Activated CD4-positive, alpha-beta T cell treated with anti-CD3 and anti-CD28 coated beads, Interleukin-2, amount 50 U/mL, for 4 hours (primary cell): ENCODE measurements at places on chromosomes 3 and 15.
A peak's percentile ranks its signal among the peaks of the same experiment; 100 is the strongest.

DNA sequence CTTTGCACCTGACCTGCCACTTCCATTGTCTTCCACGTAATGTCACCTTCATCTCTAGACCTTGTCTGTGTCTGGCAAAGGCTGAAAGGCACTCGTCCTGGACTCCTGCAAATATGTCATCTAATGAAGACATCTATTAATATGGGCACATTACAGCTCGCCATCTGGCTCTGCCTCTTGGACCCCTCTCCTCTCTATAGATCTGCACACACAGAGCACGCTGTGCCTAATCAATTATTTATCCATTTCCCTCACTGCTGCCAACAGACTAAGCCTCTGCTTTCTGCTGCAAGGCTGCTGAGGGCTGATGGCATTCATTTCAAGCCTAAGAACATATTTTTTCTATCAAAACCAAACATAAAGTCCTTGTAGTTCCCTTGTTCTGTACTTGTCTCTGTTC, 573.0 kb downstream of the TUSC7 start:
- DNase-seq: no peak

- no peak for DNase-seq
These were observed 16.3 kb upstream of the MB21D2 start for GRCh38 chr3:192933779-192934460.

DNA sequence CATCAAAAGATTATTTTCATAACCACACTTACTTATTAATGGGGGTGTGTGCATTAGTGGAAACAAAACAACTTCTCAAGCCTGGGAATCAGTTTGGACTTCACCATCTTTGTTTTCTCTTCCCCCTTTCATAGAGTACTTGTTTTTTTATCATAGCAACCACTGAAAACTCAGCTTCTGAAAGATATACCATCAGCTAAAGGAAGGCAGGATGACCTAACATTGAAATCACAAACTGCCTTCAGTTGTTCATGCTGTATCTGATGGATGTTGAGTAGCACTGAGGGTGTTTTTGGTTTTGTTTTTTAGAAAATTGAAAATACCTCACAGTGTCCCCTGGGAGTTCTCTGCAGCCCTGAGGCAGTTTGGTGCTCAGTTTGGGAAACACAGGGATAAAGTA, 46.5 kb downstream of the NEK10 start:
- no peak for DNase-seq

DNA sequence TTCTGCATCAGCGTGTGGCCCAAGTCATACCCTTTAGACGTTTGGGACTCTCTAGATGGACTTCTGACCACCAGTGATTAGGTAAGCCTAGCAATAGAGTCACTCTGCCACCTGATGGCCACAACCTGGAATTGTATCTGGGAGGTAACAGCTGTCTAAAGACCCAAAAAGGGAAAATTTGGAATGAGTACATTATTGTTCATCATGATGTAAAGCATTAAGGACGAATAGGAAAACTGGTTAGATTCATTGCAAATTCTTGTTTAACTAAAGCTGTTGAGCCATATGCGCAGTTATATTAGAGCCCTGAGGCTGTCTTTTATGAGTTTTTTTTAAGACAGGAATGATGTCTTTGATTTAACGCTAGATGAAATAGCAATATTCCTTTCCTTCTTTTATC, 63.6 kb downstream of the FAM81A start:
- no peak for DNase-seq

GRCh38 chr15:80669663-80670273, 25.3 kb upstream of the ABHD17C start:
- DNase-seq: no peak

- no peak for DNase-seq
These were observed 32.1 kb upstream of the XCR1 start for GRCh38 chr3:46059432-46059831.

DNA sequence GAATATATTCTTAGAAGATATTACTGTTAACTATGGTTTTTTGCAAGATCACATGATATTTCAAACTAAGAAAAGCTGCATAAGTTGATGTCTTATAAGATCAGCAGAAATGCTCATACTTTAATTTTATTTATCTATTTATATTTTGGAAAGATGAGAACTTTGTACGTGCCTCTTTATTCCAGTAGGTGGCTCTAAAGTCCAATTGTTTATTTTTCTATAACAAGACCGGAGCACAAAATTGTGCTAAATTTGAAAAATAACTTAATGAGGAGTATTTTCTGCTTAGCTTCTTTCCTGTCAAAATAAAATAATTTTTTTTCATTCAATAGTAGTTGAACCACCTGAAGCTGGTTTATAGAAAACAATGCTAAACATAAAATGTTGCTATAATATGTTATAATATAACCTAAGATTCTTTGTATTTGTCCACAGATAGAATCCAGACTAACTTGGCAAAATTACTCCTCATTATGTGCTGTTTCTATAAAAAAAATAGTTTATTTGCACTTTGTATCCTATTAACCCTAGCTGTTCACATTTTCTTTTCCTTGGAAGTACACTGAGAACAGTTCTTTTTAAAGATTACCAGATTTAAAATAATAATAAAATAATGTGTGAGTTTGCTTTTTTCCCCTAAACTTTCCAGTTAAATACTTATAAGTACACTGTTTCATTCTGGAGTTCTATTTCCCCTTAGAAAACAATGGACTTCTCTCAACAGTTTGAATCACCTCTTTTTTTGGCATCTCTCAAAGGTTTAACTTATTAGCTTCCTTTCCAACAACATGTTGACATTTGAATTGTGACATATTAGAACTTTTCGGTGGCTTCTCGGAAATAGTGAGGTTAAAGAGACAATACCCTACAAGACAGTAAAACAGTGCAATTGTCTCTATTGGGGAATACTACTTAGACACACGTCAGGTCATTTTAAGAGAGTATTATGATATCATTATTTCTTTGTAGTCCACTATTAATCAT, 530.0 kb downstream of the MECOM start:
- no peak for DNase-seq

DNA sequence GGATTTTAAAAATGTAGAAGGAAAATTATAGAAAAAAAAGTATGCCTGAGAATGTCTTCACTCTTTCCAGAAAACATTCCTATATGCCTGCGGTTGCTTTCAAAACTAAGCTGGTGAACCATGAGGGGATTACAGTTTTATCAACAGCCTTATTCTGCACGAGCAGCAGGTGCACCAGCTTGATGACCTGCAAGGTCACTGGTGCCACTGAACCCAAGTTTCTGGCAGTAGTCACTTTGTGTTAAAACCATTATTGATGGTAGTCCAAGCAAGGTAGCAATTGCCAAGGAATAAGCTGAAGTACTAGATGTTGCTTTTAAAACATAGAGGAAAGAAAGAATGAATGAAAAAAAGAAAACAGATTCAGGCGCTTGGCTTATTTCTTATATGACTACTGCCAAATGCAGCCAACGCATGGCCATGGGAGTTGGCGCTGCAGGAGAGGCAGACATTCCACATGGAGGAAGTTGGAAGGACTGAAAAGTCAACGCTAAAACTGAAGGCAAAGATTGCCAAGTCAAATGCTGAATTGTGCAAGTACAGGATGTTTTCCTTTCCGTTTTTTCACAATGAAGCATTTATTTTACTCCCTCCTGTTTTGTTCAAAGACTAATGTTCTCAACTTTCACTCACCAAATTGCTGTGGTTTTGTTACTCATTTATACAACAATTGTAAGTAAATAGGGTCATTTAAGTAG, 601.4 kb downstream of the CADM2 start:
- DNase-seq: no peak

DNA sequence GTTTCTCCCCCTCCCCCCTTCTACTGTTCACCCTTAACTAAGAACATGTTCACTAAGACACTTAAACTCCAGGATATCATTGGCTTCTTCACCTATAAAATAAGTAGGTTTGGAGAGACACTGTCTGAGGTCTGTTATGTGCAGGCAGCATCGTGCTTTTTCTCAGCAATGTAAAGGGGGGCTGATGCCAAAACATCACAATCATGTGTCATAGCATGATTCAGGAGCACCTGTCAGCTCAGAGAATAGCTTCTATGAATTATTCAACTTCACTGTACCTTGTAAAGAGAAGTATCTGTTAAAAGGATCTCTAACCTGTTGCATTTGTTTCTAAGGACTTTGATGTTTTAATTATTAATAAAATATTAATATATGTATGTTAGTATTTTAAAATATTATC, 211.4 kb upstream of the EPHA3 start:
- DNase-seq: no peak

- DNase-seq: no peak
These were observed 28.1 kb downstream of the PARP16 start for GRCh38 chr15:65258375-65259262.

DNA sequence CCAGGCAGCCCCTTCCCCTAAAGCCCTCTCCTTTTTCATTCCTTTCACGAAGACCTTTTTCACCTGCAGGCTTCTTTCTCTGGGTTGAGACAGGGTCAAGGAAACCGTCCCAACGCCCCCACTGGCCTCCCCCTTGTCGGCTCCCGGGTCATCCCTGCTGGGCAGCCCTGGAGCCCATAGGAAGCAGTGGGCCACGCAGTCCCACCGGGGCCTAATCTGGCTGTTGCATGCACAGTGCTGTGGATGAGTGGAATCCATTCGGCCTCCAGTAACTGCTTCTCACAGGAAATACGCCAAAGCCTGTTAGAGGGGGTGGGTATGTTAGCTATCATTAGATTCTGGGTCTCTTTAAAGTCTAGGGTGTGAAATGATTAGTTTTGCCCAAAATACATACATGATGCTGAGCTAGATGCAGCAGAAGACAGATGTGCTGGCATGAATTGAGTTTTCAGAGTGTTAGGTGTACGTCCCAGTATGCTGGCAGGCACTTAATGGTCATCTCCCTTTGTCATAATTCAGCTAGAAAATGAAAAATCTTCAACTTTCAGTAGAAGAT, 16.6 kb downstream of the LYSMD4 start:
- no peak for DNase-seq

DNA sequence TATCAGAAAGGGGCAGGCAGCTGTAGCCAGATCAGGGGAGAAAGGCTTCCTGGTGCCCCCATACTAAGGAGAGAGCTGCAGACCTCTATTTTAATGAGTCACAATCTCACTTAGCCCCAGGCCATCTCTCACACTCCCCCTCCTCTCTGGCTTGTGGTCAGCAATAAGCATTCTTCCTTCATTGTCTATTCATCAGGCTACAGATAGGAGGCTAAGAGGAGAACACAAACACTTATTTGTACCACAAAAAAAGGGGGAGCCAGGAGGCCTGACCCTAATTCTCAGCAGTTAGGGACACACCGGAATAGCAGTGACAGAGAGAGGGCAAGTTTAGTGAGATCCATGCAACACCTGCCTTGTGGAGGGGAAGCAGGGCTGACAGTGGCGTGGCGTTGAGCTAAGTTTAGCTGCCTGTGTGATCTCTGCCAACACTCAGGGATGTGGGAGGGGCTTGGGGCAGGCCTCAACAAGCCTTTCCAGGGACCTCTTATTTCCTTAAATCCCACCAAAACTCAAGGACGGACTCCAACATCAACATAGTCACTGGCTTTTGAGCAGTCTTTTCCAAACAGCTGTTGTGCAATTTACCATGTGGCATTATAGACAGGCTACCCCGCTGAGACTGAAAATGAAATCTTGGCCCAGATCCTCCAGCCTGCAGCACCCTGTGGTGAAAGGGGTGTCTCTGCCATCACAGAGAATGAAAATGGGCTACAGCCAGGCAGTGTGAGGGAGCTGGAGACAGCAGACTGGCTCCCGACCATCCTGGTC, 191.9 kb upstream of the TSC22D2 start:
- no peak for DNase-seq

GRCh38 chr15:55669270-55669669, 73.7 kb downstream of the PRTG start:
- DNase-seq: no peak

- DNase-seq: no peak
These were observed 96.0 kb downstream of the LSM3 start for GRCh38 chr3:14274612-14274936.

GRCh38 chr3:105118905-105119304, 247.8 kb upstream of the ALCAM start:
- no peak for DNase-seq

DNA sequence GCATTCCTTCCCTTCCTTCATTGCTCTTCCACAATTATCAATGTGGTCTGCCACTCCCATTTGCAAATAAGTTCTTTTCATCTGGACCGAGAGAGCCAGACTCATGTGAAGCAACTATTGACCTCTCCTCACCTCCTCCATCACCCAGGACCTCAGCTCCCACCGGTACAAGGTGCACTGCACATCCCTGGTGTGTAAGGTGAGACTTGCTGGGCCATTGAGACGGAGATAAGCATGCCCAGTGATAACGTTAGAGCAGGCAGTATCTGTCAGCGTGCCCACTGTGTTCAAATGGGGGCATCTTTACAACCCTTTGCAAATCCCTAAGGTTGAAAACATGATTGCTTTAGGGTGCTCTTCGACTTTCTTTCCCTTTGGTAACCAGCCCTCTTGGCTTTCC, 154.8 kb downstream of the ADAMTS17 start:
- no peak for DNase-seq

GRCh38 chr3:97991293-97991682, 19.1 kb upstream of the RIOX2 start:
- DNase-seq: no peak

- DNase-seq: no peak
These were observed 40.8 kb downstream of the PPM1L start for GRCh38 chr3:160796813-160797164.

DNA sequence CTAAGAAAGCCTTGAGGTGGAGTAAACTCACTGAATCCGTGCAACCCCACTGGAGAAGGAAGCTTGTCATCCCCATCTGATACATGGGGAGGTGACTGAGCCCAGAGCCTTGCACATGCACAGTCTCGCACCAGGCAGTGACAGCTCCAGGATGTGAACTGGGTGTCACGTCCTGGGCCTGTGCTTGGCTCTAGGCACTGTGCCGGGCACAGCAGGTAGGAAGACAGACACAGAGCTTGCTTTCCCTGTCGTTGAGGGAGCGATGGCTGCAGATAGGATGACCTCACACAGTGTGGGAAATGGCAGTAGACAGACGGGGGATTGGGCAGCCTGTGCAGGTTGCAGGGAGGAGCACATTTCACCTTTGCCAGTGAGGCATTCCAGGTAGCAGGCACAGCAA, 12.2 kb upstream of the ATP2B2 start:
- no peak for DNase-seq

GRCh38 chr15:97561529-97561928, 399.0 kb upstream of the ARRDC4 start:
- DNase-seq: no peak

DNA sequence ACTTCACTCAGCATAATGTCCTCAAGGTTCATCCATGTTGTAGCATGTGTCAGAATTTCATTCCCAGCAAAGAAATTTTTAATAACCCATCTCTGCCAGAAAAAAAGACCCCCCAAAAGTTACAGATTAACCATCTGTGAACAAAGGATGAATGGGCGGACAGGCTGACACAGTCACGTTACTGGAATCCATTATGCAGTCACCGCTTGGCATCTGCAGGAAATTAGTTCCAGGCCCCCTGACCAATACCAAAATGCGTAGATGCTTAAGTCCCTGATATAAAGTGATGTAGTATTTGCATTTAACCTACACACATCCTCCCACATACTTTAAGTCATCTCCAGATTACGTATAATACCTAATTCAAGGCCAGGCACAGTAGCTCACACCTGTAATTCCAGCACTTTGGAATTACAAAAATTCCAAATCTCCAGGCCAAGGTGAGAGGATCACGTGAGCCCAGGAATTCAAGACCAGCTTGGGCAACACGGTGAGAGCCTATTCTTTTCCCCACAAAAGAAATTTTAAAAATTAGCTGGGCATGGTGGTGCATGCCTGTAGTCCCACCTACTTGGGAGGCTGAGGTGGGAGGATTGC, 1.5 kb upstream of the SLC12A8 start:
- DNase-seq: no peak

- peak; percentile 5 for DNase-seq
These were observed 14.5 kb downstream of the EMC4 start for GRCh38 chr15:34239151-34239808.

GRCh38 chr3:20111836-20112235, 71.6 kb downstream of the KAT2B start:
- no peak for DNase-seq

- DNase-seq: no peak
These were observed 5.2 kb downstream of the TADA3 start for GRCh38 chr3:9786825-9787669.
